CD4-positive, alpha-beta T cell treated with Interleukin-6 at 100 ng/mL for 8 hours (primary cell): ENCODE measurements at places on chromosomes 5 and 9.

DNA sequence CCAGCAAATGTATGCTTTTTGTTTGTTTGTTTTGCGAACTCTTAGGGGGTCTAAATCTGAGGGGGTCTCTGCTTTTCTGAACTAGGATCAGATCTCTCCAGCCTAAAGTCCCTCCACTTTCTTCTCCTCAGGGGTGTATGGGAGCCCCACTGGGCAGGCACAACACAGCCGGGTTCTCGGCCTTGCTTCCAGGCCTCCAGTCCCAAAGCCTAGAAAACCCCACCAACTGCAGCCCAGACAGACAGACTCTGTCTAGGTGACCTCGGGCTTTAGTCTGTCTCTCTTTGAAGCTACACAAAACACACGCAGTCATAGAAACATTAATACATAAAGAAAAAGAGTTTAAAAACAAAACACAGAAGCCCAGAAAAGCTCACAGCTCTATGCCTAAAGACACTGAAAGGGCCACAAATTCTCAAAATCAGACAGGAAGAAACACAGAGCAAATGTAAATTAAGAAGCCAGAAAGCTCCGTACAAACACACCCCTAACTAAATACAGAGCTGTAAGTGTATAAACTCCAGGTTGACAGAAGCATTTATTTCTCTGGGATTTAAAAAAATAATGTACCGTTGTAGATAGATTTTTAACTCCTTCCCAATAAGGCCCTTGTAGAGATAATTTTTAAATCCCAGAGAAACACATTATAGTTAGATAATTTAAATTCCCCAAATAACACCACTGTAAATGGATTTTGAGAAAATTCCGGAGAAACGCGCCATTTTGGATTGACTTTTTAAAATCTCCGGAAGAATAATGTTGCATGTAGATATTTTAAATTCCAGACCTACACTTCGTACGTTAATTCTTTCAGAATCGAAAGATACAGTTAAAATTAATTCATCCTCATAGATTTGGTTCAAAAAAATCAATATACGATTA lies 2.0 kb downstream of the PITX1 start:
- no peak for DNase-seq

DNA sequence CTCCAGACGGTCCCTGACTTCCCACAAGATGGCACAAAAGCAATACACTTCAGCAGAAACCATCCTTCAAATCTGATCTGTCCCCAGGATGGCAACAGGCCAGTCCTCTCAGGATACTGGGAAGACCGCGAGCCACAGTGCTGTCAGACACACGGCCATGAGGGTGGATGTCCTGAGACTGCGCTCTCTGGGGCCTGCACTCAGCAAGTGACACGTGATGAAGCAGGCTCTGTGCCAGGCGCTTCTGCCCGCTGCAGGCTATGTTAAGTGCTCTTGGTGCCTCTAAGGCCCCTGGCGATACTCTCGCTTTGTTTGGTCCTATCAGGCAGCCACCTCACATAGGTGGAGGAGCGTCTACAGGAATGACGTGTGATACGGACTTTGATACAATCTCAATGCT lies 7.1 kb downstream of the BRD9 start:
- DNase-seq, result no peak

DNA sequence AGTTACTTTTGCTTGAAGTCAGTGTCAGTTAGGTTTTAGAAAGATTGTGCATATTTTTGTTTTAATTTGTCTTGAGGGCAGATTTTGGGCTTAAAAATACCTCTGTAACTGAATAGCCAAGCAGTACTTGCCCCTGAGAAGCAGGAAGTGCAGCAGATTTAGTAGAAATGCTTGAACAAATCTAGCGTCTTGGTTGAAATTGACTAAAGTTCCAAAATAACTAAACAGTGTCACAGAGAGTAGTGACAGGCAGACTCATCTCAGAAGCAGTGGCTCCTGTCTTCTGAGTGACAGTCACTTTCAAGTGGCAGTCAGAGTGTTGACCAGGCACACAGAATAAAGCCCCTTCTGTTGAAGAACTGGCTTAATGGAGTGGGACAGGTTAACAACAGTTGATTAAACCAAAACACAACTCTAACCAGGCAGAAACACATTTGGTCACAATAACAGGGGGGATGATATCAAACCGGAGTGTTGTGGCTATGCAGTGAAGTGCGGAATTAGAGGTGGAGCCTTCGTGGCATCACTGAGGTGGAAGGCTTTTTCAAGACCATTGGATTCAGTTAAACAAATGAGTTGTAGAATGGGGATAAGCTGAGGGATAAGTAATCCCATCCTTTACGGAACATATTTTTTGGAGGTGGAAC lies 29.1 kb downstream of the TRIO start:
- no peak for DNase-seq

DNA sequence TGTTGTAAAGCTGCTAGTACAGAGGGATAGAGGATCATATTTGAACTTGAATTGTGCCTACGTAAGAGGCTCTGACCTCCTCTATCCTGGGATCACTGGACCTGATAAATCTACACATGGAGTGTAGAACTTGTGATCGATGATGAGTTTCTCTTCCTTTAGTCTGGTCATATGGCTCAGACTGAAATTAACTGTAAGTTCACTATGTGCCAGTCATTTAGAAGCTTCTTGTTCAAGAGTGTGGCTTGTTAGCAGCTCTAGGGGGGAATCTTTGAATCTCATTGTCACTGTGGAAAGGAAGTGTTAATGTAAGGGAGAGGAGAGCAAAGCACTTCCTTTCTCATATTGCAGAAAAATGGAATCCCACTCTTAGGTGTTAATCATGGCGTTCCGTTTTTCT lies 12.1 kb downstream of the ZBTB34 start:
- no peak for DNase-seq

- no peak for DNase-seq
Observed at GRCh38 chr5:154486427-154486866, 8.4 kb upstream of the HAND1 start.

DNA sequence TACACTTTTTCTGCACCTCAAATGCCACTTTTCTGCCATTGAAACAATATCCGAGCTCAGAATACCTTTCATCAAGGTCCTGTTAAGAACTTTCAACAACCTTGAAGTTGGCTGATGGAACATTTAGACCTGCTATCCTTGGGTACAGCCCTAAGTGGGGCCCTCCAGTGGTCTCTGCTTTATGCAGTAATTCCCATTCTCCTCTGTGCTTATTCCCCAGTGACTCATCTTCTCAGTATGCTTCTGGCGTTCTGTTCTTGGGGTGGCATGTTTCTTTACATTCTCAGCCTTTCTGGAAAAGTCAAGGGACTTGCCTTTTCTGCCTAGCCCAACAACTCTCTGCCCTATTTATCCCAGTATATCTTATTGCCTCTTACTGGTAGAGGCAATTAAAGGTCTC lies 7.1 kb downstream of the ANP32B start:
- DNase-seq, result no peak

DNA sequence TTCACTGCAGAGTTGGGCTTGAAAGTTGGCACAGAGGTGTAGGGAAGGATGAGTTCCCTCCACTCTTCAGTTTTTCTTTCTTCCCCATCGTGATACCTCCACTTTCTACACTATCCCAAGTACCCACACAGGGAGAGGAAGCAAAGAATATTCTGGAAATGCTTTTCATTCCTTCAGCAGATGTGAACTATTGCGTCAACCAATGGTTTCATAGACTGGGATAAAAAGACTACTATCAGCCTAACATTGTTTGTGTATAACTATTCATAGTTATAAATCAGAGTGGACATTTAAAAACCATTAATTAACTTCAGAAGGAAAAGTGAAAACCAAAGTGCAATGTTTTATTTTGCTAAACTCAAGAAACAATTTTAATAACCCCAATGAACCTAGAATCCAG lies 63.6 kb upstream of the MAMDC2 start:
- no peak for DNase-seq

- DNase-seq, result no peak
Observed at GRCh38 chr5:140565024-140565779, 574 bp downstream of the SLC35A4 start.

DNA sequence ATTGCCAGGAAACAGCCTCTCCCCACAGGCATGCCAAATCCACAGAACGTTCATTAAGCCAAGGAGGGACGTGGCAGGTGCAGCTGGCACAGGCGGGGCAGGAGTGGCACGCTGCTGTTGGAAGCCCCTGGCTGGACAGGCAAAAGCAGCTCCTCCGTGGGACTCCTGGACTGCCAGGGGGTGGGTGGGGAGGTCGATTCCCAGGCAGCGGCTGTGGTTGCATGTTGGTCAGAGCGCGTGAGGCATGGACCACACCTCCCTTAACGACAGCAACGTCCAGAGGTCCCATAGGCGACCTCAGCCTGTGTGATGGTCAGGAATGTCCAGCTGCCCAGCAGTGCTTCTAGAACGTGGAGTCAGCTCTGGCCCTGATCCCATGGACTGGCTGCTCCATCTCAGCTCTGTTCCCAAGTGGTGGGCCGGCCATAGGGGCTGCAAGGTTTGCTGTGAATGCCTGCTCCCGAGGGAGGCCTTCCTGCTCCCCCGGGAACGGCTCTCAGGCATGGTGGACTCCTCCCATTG lies 6.9 kb downstream of the SLC6A19 start:
- no peak for DNase-seq

- DNase-seq, result no peak
Observed at GRCh38 chr5:176822041-176822792, 11.9 kb downstream of the UNC5A start.

- DNase-seq, result no peak
Observed at GRCh38 chr5:174737330-174737729, 12.9 kb downstream of the MSX2 start.

DNA sequence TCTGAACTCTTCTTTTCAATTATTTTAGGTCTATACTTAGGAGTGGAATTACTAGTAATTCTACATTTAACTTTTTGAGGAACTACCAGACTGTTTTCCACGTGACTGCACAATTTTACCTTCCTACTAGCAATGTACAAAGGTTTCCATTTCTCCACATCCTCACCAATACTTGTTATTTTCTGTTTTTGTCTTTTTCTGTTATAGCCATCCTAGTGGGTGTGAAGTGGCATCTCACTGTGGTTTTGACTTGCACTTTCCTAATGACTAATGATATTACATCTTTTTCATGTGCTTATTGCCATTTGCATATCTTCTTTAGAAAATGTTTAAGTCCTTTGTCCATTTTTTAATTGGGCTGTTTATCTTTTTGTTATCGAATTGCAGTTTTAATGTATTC lies 136.9 kb upstream of the EGFLAM start:
- no peak for DNase-seq

GRCh38 chr9:22228542-22228941 lies 218.1 kb upstream of the DMRTA1 start:
- DNase-seq, result no peak

DNA sequence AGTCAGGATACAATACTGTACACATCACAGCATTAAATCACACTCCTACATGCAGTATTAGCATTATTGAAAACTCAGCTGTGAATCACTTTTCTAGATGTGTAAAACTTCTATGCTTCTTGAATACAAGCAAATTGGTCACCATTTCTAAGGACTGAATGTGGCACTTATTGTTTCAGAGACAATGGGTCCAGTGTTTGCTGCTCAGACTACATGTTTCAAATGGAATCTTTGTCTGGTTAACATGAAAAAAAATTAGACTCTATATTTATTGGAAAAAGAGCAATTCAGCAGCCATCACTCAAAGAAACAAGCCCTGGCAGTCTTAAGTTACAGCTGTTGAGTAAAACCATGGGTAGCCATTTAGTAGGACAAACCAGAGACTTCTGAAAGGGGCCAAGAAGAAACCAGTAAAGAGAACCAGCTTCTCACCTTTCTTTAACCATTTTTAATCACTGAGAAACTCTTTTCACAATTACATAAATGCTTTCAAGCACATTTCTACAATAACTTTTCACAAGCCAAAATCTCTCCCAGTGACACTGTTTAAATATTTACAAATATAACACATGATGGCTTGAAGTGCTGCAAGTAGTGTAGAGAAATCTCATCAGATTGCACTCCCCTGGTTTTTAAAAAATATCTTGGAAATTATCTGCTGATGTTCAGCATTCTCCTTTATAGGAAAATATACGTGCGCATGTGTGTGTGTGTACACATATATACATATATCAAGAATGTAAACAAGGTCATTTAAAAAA lies 35.2 kb downstream of the OR2K2 start:
- no peak for DNase-seq

- peak; percentile 32 for DNase-seq
Observed at GRCh38 chr5:128905568-128906110, 59.6 kb upstream of the SLC27A6 start.

- DNase-seq, result no peak
Observed at GRCh38 chr5:117731446-117731845, 1156.8 kb upstream of the SEMA6A start.

DNA sequence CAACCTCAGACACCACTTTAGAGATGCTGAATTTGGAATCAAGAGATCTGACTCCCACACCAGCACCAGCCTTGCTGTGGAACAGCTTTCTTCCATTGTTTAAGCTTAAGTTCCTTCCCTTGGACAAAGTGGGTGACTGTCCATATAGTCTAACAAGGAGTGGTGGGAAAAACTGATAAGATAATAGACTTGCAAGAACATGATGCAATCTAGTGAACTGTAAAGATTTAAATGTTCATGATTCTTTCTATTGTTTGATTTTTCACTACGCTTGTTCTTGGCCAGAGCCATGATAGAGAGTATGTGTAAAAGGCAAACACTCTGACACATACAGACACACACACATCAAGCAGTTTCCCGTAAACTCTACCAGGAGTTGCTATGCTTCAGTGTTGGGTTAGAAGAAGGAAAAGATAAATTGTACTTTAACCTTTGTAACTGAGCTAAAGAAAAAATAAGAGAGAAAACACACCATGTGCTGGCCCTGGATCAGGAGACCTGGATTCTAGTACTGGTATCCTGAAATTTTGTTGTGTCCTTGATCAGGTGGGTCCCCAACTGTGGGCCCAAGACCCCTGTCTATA lies 94.3 kb downstream of the PAPPA start:
- no peak for DNase-seq

DNA sequence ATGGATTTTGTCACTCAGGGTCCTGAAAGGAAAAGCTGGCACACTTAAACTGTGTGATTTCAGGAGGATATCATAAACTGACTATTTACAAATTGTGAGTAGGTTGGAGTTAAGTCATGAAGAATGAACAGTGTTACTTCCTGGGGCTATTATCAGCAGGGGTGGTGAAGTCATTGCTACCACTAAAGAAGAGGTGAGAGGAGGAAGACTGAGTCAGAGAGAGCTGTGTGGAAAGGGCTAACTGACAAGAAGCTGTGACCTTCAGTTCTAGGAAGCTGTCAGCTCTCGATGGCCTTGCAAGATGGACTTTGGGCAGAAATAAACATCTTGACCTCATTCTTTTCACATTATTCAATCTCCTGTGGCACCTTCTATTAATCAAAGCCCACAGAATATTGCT lies 72.3 kb upstream of the STARD4 start:
- no peak for DNase-seq
